ENCODE measurements at places on chromosomes 5 and 9. TPM values are rescaled to one million over a fixed set of nuclear protein-coding genes. Genes with fewer than 3 reads are reported as not detected.

- DNase-seq = peak; percentile 33
Measured at GRCh38 chr5:132065351-132065937, 5.0 kb downstream of the IL3 start.

GRCh38 chr5:963310-963672 is 45.3 kb upstream of the NKD2 start:
- DNase-seq = no peak

GRCh38 chr5:132425009-132425937 is 55.8 kb downstream of the SLC22A5 start:
- no peak for DNase-seq

DNA sequence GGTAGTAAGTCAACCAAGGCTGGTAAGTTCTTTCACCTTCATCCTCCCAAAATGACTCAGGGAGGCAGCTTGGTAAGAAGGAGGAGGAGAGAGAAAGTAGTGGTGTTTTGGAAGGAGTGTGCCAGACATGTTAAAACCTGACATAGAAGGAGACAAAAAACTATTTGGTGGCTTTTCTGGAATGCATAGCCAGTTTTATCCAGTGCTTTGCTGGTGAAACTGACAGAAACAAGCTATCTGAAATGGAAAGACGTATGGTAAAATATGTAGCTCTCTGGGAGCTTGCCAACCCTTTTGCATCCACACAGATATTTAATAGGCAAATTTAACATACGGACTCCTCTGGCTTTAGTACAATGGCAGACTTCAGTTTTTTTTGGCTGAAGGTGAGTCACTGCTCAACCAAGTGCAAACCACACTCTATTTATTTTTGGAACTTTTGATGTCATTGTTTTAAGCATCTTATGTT is 45.4 kb downstream of the RAB14 start:
- no peak for DNase-seq

GRCh38 chr9:93136011-93136440 is 2.0 kb upstream of the NINJ1 start:
- no peak for DNase-seq

- DNase-seq = peak; percentile 57
Measured at GRCh38 chr5:59275510-59276324, 617.8 kb downstream of the PDE4D start.

DNA sequence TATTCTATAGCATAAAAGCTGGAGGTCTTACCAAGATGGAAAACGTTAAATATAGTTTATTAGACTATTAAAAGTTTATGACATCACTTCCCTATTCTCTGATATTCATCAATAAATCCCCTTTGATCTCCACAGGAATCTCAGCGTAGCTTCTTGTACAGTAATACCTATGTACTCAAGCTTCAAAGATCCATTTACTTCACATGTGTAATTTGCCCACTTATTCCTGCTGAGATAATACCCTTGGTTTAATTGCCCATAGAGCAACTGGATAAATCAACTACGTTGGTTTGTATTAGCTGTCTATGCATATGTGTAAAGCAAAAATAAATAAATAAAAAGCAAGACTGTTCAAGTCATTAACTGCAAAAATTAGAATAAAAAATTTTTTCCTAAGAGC is 219.7 kb downstream of the EFNA5 start:
- DNase-seq = no peak

GRCh38 chr9:75639971-75640610 is 250.4 kb upstream of the PCSK5 start:
- DNase-seq = no peak

DNA sequence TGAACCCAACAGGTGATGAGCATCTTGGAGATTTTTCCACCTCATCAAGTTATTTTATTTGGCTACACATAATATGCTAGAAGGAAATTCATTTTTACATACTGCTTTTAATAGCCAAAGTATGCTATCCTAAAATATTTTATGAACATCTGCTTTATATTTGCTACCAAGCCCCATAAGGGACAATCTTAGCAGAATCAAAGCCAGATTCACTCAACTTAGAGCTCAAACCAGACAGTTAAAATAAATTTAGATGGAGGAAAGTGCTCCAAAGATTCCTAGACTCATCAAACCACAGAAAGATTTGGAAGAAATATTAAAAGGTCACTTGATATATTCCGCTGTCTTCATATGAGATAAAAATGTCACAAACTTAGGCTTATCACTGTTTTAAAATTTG is 637.1 kb upstream of the CCNG1 start:
- DNase-seq = no peak

GRCh38 chr9:123607479-123607878 is 251.5 kb downstream of the CRB2 start:
- no peak for DNase-seq

DNA sequence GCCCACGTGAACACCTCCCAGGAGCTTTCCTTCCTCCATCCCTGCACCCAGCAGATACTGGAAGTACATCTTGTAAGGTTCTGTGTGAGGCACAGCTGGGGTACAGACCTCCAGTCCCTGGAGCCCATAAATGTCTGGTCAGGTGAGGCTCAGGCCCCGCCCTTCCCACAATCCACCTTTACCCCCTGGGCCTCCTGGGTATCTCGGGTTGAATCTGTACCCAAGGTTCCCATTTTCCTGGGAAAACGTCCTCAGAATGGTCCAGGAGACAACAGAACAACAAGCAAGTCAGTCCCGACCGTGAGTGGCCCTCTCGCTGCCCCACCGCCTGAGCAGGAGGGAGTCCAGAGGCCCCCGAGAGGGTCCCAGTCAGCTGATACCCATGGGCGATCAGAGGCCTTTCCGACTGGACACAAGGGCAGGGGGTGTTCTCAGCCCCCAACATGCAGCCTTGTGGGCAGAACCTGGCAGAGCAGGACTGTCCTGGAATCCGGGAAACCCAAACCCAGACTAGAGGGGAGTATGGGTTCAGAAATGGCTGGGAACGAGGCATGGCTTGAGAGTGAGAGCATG is 4.3 kb downstream of the SPATA31E1 start:
- no peak for DNase-seq

- no peak for DNase-seq
Measured at GRCh38 chr9:112680731-112681402, 37.0 kb downstream of the INIP start.

DNA sequence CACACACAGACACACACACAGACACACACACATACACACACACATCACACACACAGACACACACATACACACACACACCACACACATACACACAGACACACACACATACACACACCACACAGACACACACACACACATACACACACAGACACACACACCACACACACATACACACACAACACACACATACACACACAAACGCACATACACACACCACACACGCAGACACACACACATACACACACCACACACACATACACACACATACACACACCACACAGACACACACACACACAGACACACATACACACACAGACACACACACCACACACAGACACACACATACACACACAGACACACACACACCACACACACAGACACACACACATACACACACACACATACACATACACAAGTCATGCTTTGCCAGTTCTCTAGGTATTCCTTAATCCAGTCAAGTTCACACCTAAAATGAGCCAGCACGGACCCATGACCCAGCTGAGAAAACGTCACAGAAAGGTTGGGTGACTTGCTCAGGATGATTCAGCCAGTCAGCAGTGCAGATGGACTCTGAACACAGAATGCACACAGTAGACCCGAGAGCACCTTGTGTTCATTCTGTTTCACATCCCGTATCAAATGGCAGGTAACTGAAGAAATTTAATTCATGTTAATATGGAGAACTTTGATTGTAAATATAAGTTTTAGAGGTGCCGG is 746.4 kb downstream of the MTRR start:
- DNase-seq = no peak

- DNase-seq = no peak
Measured at GRCh38 chr5:139395844-139396640, 1.1 kb upstream of the PROB1 start.

- peak; percentile 59 for DNase-seq
Measured at GRCh38 chr5:115838885-115839518, 2.4 kb downstream of the ATG12 start.

DNA sequence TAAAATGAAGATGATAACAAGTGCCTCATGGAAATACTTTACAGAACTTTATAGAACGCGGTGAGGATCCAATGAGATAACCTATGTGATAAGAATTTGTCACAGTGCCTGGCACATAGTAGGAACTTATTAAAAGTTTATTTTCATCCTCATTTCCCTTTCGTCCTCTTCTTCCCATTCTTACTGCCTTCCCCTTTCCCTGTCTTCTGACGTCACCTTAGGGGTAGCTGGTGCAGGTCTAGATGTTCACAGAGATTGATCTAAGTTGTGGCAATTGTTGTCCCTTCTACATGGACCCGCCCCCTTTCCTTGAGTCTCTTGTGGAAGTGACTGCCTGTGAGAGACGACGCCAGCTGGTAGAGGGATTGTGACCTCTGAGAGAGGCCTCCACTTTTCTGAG is 46.5 kb upstream of the NTRK2 start:
- DNase-seq = no peak

GRCh38 chr5:1570975-1571374 is 47.2 kb upstream of the LPCAT1 start:
- no peak for DNase-seq

DNA sequence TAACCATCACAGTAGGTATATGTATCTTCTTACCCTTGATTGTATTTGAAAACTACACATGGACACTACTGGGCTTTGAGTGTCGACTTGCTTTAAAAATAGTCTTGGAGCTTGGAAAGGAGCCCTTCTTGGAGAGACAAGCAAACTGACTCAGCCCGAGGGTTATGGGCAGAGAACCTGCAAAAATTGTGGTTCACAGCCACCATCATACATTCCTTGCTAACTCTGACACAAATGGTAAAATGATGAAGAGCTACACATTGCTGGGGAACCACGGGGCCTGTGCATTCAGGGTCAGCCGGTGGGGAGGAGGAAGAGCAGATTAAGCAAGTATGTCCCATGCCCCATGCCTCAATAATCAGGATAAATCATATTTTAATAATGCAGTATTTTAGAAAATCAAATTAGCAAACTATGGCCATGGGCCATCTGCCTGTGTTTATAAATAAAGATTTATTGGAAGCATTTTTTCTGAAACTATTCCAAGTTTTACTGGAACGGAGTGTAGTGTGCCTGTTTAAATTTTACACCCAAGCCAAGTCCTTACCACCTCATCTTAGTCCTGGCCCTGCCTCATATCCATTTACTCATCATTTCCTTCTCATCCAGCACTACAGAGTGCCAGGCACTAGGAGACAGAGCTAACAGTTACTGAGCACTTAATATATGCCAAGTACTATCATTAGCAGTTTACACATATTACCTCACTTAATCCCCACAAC is 195.7 kb downstream of the PALM2AKAP2 start:
- no peak for DNase-seq

- no peak for DNase-seq
Measured at GRCh38 chr9:26956860-26957233, 635 bp downstream of the IFT74 start.

- no peak for DNase-seq
Measured at GRCh38 chr5:105903069-105903468, 1767.7 kb downstream of the EFNA5 start.

- no peak for DNase-seq
Measured at GRCh38 chr5:126195410-126196100, 227.7 kb upstream of the GRAMD2B start.

Gene PTPDC1
- polyA plus RNA-seq = 17.5 TPM

Gene SPINK7
- polyA plus RNA-seq = 0.35 TPM

Gene ZNF300
- polyA plus RNA-seq = 53.0 TPM

Gene FCHO2
- 32.7 TPM for polyA plus RNA-seq

Gene C9
- polyA plus RNA-seq = 0.37 TPM

Gene SLC22A4
- 7.6 TPM for polyA plus RNA-seq

Gene COL23A1
- polyA plus RNA-seq = 6.2 TPM

Gene TSSK1B
- polyA plus RNA-seq = 0.12 TPM

Gene ASPN
- polyA plus RNA-seq = 9.8 TPM

Gene PCA3
- 0.96 TPM for polyA plus RNA-seq

Gene CNTFR
- polyA plus RNA-seq = 34.6 TPM
